Stimulated activated CD4-positive, alpha-beta T cell treated with anti-CD3 and anti-CD28 coated beads, Interleukin-4, amount 100 ng/mL, for 24 hours (primary cell): ENCODE measurements at places on chromosomes 1 and 21.

GRCh38 chr21:41444703-41445464 lies 18.8 kb downstream of the MX1 start:
- no peak for DNase-seq

DNA sequence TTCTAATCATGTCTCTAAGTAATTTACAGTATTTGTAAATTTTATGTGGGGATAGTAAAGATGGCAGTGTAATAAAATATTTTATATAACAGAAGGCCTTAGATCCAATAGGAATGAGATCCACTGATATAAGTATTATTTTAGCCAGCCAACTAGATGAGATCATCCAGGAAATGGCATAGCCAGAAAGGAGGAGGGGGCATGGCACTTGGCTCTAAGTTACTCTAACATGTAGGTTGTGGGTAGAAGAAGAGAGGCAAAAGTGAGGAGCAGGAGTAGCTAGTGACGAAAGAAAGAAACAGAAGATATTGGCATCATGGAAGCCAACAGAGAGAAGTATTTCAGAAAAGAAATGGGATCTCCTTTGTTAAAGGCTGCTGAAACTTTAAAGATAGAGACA lies 426.1 kb downstream of the PTPRC start:
- DNase-seq = no peak

DNA sequence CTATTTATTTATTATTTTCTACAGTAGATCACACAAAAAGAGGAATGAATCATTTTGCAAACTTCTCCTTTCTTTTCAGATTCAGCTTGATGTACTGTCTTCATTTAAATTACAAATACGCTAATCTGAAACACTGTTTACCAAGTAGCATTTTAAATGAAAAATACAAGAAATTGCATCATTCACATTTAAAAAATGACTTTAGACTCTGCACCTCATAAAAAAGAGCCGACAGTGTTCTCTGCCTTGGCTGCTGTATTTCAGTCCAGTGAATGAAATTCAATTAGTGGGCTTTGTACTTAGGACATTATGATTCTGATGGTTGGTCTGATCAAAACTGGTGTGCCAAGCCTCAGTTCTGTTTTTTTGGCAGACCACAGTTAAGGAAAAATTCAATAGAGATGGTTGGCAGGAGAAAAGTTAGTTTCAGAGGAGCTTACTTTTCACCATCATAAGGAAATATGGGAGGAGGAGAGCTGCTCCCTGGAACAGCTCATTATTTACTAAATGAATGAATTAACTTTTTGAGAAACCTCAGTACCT lies 222.4 kb upstream of the ESRRG start:
- no peak for DNase-seq

- no peak for DNase-seq
Measured at GRCh38 chr1:238450976-238451375, 560.3 kb upstream of the ZP4 start.

DNA sequence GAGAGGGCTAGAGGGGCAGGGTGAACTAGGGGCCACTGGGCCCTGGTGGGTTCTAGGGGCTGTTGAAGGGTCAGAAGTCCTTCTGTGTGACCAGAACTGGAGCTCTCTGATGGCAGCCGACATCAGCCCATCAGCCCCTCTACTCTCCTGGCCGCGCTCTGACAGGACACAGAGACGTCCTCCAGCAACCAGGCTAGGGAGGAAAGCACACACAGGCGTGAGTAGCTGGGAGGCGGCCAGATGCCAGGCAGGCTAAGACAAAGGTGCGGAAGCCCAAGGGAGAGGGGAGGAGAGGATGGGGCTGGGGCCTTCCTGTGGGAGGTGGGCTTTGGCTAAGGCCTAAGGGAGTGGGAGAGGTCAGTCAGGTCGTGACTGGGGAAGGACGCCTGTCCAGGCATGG lies 50.8 kb downstream of the OLFML2B start:
- DNase-seq = no peak

DNA sequence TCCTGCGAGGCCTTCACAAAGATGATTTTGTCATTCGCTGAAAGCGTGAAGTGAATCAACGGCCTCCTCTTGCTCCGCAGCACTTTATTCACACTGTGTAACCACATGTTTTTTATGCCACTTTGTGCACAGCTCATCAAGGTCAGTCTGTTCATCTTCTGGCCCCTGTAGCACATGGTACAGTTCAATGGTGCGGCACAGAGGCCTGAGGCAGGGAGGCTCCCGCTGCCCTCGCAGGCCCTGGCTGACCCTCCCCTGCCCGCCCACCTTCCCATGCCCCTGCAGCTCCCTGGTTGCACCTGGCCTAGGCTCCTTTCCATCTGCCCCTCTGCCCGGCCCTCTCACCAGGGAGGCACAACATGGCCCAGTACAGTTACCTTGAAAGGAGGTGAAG lies 87.5 kb downstream of the CD247 start:
- no peak for DNase-seq

GRCh38 chr1:25187077-25187476 lies 45.2 kb downstream of the SYF2 start:
- DNase-seq = no peak

- DNase-seq = peak; percentile 29
Measured at GRCh38 chr1:30715216-30715615, 8.2 kb downstream of the MATN1 start.

GRCh38 chr1:145985129-145985501 lies 11.3 kb downstream of the TXNIP start:
- no peak for DNase-seq

DNA sequence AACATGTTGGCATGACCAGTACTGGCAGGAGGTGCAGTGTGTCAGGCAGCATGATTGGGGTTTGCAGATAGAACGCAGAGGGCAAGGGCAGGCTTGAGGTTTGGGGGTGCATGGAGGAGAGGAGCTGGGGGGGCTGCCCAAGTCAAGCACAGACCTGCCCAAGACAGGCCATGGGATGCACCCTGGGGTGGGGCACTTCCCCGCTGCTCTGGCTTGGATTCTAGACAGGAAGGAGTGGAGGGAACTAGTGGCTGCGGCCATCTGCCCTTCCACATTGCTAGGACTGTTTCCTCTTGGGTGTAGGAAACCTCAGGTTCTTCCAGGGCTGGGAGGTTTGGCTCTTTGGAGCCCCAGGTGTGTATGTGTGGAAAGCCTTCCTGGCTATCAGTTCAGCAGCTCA lies 3.0 kb downstream of the PDXK start:
- no peak for DNase-seq
